ENCODE measurements at places on chromosomes 7 and 10.

DNA sequence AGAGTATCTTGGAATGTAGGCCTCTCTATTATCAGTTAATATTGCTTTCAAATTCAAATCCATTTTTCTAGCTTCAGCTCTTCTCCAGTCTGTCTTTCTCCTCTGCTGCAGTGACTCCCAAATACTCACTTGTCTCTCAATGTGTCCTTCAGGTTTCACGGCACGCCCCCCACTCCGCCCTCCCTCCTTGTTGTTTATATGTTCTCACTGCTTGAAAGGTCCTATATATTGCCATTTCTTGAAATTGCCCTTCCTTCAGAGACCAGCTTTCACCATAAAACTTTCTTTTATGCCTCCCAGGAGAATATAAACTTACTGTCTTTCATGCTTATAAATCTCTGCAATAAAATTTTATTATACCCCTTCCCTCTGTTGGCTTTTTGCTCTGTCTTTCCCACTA lies 668.2 kb downstream of the CCSER2 start:
- no peak for DNase-seq

DNA sequence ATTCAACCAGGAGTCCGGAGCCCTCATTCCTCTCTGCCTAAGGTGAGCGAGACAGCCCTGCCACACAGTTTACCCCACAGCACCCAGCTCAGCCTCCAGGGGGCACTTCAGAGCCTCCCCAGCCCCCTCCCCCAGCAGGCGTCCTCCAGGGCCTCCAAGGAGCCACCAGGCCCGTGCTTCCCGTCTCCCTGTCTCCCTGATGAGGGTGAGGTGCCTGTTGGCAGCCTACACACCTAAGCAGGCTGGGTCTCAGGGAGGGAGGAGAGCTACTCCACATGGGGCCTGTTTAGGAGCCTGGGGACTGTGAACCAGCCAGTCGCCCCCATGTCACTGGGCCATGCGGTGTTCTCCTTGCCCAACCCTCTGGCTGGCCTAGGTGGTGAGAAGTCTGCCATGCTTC lies 28.9 kb upstream of the TRIM8 start:
- DNase-seq = no peak

- peak; percentile 75 for DNase-seq
Observed at GRCh38 chr10:99532687-99533495, at the start of gene NKX2-3. Gene NKX2-3, plus strand, starts transcription at chr10:99532942. Its CDS starts 190 bp downstream, at chr10:99533132.

GRCh38 chr10:932589-932988 lies 1.1 kb upstream of the LARP4B start:
- peak; percentile 43 for DNase-seq

DNA sequence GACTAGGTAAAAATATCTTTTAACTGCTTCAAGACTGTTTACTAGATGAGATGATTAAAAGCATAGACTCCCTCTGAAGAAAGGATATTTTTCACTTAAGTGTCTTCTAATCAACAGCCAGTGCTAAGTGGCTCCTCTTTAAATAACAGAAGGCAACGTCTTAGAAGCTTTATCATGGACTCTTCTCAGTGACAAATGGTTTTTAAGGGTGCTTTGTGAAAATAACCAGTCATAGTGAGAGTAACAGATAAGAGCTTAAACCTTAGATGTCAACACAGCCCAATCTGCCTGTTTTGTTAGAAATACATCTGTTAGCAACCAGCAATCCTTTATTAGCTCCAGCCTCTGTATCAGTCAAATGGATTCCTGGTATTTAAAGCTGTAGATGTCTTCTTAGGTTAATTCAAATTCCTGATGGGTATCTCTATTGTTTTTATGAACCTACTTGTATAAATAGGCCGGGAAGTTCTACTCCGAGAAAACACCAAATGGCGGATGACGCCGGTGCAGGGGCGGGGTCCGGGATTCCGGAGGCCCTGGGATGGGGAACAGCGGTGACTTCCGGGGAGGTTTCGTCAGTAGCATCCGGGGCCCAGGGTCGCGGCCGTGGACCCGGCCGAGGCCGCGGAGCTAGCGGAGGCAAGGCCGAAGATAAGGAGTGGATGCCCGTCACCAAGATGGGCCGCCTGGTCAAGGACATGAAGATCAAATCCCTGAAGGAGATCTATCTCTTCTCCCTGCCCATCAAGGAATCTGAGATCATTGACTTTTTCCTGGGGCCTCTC lies 285.4 kb downstream of the GPR37 start:
- DNase-seq = no peak

GRCh38 chr10:67663449-67664087 lies 32.4 kb downstream of the CTNNA3 start:
- no peak for DNase-seq

- peak; percentile 72 for DNase-seq
Observed at GRCh38 chr7:117873310-117874190, at the start of gene CTTNBP2. Gene CTTNBP2, minus strand, starts transcription at chr7:117873441. Its CDS starts 26 bp downstream, at chr7:117873415.

DNA sequence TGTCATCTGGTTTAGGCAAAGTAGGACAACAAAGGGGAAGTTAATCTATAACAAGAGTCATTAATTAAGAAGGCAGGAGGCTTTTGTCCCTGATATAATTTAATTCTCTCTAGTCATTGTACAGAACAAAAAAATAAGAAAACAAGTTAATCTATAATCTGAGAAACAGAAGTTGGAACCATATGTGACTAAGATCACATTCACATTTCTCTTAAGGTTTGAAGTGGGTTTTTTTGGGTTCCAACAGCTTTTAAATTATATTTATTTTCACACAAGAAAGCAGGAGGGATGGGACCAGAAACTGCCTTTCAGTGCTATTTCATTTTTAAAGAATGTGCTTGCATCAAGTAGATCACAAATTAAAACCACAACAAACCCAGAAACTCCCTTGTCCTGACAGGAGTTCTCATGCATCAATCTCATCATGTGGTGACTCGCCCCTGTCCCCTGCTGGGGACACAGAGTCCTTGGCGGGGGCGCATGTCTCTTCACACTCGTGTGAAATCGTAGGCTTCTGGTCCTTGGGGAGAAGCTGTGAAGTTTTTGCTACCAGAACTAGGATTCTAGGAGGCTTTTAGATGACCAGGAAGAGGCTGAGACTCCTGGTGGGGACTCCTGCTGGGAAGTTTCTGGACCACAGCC lies 10.1 kb upstream of the OPN4 start:
- DNase-seq = peak; percentile 17

GRCh38 chr7:85479918-85480643 lies 293.2 kb upstream of the SEMA3D start:
- DNase-seq = peak; percentile 22

DNA sequence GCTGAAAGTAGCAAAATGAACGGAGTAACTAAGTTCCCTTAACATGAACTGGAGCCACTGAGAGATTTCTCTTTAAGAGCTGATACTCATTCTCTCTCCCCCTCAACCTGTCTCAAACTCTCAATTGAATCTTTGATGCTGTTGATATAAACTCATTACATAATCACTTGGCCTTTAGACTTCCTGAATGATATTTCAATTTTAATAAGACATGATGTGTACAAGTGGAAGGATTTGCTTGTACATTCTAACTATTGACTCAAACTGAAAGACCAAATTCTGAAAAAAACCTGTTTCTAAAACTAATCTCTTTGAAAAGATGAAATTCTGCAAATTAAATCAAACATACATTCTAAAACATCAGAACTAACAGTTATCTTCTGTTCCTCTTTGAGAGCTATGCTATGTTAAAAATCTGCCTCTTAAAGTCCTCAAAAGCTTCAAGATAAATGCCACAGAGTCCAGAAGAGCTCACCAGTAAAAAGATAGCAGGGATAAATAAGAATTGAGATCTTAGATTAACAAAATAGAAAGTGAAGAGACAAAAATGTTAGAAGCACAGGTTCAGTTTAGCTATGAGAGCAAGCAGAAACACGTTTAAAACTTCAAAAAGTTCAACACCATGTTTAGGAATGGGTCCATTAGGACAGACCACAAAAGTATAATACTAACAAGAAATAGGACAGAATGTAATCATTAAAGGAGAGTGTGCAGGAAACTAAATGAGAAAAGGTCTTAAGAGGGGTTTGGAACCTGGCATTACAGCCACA lies 46.1 kb downstream of the TNPO3 start:
- DNase-seq = no peak

GRCh38 chr7:43332193-43332796 lies 219.8 kb downstream of the HECW1 start:
- DNase-seq = no peak

DNA sequence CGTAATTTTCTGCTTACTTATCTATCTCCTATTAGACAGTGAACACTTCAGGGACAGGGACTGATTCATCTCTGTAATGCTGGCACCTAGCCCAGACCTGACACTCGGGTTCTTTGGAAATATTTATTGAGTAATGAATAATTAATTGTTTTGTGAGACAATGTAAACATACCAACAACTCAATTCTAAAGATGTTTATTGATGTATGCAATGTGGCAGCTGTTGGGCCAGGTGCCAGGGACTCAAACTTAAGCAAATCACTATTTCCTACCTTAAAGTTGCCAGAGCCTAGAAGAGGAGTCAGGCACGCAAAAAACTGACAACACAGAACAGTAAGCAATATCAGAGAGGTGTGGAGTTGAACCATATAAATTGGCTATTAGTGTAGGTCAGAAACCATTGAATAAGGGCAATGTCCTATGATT lies 63.6 kb upstream of the BMPER start:
- DNase-seq = no peak

- DNase-seq = no peak
Observed at GRCh38 chr10:71521504-71522441, 125.1 kb downstream of the CDH23 start.

GRCh38 chr7:11935905-11936304 lies 103.9 kb upstream of the THSD7A start:
- no peak for DNase-seq

DNA sequence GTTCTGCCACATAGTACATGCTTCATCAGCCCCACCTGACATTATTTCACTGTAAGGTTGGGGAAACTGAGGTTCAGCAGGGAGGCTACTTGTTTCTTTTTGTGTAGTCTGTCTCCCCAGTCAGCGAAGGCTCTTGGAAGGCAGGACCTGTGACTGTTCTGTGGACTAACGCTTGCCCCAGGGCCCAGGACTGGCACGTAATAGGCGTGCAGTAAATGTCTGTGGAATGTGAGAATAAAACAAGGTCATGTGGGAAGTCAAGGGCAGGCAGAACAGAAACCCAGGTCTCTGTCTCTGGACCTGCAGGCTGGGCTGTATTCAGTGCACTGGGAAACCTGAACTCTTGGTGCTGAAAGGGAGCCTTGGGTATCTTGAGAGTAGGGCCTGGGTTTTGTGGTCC lies 168.7 kb downstream of the RPS24 start:
- DNase-seq = no peak

GRCh38 chr10:103445767-103446567 lies 6.2 kb downstream of the CALHM2 start:
- no peak for DNase-seq

DNA sequence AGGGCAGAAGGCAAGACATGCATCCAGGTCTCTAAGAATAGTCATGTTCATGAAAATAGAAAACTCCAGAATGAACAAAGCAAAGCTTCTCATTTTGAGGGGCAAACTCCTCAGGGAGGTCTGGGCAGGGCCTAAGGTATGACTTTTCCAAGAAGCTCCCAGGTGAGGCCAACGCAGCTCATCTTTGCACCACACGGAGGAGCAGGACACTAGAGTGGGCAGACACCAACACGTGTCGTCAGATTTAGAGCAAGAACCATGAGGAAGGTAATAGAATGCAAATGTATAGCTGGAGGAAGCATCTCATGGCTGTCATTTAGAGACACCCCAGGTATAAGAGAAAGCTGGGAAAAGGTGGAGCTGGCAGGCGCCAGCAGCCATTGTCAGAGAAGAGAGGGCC lies 95.7 kb downstream of the WDFY4 start:
- DNase-seq = no peak

- no peak for DNase-seq
Observed at GRCh38 chr10:91665842-91666241, 33.0 kb upstream of the PPP1R3C start.

DNA sequence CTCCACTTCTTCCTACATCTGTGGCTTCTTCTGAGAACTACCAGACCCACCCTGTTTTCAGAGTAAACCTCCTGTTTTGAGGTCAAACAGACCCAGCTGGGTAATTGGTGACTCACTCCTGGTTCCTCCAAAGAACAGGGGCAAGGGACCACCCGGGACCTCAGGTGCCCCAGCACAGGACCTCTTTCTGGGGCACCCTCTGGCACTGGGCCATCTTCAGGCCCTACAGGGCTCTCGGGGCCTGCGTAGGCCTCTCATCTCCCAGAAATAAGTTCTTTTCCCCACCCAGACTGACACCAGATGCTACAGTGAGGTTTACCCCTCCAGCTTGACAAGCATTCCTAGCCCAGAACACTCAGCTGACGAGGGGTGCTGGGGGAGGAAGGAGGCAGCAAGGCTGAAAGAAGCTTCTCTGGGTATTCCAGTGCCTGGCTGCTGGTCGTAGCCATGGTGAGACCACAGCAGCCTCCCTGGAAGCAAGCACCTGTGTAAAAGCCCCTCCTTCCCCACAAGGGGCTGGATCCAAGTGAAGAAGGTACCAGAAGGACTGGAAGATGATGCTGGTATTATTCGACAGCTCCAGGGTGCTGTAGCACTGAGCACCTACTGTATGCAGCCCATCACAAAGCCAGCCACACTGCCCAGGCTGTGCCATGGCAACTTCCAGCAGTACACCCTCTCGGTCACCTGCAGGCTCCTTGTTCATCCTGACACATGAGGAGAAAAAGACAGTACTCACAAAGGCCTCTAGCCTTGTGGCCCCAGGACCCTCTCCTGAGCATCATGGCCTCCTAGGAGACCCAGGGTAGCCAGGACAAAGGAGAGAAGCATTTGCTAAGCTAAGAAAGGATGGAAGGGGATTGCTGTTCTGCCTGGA lies 47.4 kb downstream of the ALOX5 start:
- no peak for DNase-seq

DNA sequence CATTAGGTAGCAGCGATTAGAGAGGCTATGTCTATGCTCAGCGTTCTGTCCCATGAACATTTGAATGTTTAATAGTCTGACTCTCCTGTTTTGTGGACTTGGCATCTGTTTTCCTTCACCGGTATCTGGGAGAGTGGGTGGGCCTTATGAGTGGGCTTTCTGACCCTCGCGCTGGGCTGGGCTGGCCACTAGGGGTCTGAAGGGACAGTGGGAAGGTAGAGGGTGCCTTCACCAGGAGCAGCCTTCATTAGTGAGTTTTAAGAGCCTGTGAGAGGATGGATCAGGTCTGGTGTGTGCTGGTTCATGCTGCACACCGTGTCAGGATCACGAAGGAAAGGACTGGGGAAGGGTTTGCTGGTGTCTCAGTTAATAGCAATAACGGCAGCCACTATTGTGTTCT lies 33.4 kb downstream of the DCLRE1A start:
- DNase-seq = no peak

- no peak for DNase-seq
Observed at GRCh38 chr10:72557362-72557761, 68.5 kb downstream of the MICU1 start.

GRCh38 chr7:106216517-106216922 lies 68.3 kb downstream of the NAMPT start:
- DNase-seq = no peak

DNA sequence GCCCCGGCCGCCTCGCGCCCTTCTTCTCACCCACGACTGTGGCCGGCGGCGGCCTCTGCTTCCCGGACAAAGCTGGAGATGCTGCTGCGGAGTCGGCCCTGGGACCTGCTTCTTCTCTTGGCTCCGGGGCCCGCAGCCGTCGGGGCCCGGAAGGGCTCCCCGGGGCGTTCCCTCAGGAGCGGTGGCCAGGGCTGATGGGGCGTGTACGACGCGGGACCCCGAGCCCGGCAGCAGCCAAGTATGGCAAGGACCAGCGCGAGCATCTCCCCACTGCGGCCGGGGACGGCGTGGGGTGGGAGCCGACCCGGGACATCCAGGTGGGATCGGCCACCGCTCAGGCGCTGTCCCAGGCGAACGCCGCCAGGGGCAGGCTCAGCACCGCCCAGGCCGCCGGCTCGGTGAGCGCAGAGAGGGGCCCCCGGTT lies 27.6 kb upstream of the BMS1 start:
- no peak for DNase-seq

- peak; percentile 95 for DNase-seq
Observed at GRCh38 chr7:129188372-129188891, at the start of gene SMO. Gene SMO, plus strand, starts transcription at chr7:129188633. Its CDS starts 519 bp downstream, at chr7:129189152.

- no peak for DNase-seq
Observed at GRCh38 chr7:126445991-126446390, 806.8 kb downstream of the GRM8 start.
